ENCODE measurements at places on chromosomes 6 and 20.
A peak's percentile ranks its signal among the peaks of the same experiment; 100 is the strongest.

DNA sequence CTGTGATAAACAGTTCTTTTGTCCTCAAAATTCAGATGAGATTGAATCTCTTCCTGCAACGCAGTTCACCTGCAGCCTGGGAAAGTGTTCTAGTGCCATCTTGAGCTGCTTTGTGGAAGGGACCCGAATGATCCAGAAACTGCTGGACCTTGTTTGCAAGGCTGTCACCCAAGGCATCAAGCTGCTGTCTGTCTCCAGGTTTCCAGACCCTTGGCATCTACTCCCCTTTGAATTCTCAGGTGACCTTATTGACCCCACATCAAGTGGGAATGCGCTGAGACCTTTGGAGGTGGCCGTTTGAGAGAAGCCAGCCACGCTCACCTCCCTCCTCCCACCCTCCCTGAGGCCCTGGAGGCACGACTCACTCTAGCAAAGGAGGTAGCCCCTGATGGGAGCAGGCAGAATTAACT lies 112.5 kb downstream of the EDN3 start:
- DNase-seq: no peak

GRCh38 chr6:150395388-150396009 lies 26.7 kb downstream of the IYD start:
- no peak for DNase-seq

- DNase-seq: no peak
Measured at GRCh38 chr6:73169633-73170032, 55.7 kb downstream of the KHDC1L start.

DNA sequence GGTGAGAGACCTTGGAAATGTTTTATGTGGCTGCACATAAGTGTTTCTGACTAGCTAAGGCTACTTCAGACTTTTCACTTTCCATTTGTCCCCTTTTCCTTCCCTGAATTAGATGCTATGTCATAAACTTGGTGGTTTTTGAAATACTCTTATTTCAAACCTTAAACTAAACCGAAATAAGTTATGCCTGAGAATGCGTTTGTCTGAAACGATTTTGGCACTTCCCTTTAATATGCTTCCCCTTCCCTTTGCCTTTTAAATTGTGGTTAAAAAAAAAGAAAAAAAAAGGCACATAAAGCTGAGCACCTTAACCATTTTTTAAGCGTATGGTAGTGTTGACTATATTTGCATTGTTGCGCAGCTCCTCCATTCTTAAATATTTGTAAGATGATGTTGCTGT lies 14.3 kb downstream of the ZNF451 start:
- DNase-seq: no peak

- DNase-seq: no peak
Measured at GRCh38 chr6:11416936-11417576, 120.5 kb upstream of the TMEM170B start.

GRCh38 chr6:150661216-150662007 lies 61.7 kb downstream of the PLEKHG1 start:
- no peak for DNase-seq

GRCh38 chr6:19354181-19354580 lies 483.0 kb upstream of the ID4 start:
- peak; percentile 55 for DNase-seq

- peak; percentile 47 for DNase-seq
Measured at GRCh38 chr6:72580281-72580940, 41.5 kb upstream of the KCNQ5 start.

GRCh38 chr20:37276494-37277252 lies 12.8 kb upstream of the MANBAL start:
- DNase-seq: no peak

DNA sequence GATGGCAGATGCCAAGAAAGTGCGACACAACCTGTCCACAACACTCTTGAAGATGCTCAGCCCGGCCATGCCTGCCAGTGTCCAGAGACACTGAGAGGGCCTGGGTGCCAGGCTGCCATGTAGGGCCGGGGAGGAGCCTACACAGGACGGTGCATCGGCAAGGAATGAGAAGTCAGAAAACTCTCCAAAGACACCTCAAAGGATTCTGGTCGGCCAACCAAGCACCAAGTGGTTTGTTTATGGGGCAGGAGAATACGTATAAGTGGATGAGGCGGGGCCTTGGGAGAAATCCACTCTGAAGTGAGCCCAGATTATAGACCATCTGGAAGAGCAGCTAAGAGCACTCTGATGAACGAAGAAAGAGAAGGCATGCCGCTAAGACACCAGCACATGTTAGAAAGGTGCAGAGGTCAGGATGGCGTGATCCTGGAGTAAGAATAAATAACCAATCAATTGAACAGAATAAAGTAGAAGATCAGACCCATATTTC lies 120.7 kb upstream of the FOXQ1 start:
- DNase-seq: no peak
